ENCODE measurements at places on chromosomes 7 and 10.

DNA sequence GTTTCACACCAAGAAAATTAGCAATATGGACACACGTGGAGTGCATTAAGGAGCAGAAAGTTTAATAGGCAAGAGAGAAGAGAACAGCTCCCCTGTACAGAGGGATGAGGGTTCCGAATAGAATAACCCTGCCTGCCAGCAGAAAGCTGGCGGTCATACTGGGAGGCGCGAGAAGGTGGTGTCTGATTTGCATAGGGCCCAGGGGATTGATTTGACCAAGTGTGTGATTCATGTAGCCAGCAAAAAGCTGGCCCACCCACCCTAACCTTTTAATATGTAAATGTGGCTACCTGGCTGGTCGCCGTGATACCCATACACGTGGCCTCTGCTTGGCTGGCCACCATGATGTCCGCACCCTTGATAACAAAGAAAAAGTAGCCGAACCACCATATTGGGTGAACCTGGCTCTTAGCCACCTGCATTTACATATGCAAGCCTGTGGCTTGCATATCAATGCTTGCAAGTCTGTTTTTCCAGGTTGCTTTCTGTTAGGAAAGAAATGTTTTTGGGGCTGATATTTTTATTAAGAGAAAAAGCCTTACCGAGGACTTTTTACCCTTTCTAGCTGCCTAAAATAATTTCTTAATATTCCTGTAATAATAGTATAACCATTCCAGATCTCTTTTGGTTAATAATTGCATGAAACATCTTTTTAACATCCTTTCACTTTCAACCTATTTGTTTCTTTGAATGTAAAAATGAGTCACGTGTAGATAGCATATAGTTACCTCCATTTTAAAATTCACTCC lies 20.5 kb upstream of the VWDE start:
- DNase-seq: no peak

DNA sequence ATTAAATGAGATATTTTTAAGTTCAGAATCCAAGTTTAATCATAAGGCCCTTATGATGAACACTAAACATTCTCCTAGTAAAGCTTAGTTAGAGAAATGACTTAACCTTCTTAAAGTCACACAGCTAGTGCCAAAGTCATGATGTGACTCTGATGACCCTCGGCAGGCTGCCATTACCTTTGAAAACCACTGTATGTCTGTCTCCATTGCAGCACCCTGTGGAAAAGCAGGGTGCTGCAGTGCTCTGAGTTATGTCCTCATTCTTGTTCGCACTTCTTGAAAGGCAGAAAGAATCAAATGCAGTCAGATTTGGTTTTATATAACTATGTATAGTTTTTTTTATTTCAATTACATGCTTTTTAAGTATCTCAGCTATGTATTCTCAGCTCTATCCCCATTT lies 105.0 kb downstream of the PHTF2 start:
- no peak for DNase-seq

DNA sequence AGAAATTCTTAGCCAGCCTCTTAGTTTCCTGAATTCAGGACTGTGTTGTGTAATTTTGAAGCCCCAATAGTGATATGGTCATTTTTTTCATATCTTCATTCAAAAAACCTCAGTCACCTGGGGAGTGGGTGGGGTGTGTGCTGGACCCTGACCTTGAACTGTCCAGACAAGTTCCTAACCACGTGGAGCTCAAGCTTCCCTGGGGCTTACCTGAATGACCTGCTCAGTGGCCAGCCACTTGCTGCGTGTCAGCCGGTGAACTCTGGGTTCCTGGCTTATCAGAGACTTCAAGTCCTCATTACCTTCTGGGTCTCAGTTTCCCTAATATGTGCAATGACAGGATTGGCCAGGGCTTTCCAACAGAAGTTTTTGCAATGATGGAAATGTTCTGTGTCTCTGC lies 27.1 kb downstream of the MGMT start:
- no peak for DNase-seq

DNA sequence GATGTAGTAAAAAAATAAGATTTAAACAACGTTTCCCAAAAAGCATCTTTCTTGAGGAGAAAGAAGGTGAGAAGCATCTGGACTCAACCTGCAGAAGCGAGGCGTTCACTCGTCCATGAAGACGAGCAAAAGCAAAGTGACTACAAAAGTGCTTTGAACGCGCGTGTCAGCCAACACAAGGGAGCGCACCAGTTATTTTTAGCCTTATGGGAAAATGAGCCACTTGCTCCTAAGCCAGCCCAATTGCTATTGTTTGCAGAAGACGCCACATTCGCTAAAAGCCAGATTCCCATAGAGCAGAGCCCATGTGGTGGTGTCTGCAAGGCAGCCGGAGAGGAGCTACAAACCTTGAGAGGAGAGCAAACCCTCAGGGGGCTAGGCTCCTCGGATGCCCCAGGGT lies 122.5 kb downstream of the FAM53B start:
- DNase-seq: no peak

GRCh38 chr7:38775506-38776175 lies 133.3 kb downstream of the VPS41 start:
- DNase-seq: peak; percentile 45
